Stimulated activated CD4-positive, alpha-beta T cell treated with anti-CD3 and anti-CD28 coated beads, Interleukin-2, amount 100 ng/mL, for 48 hours (primary cell): ENCODE measurements at places on chromosomes 6 and 20.

- no peak for DNase-seq
Measured at GRCh38 chr6:8383584-8383983, 51.8 kb downstream of the SLC35B3 start.

- DNase-seq: no peak
Measured at GRCh38 chr20:32473231-32474008, 111.7 kb downstream of the NOL4L start.

DNA sequence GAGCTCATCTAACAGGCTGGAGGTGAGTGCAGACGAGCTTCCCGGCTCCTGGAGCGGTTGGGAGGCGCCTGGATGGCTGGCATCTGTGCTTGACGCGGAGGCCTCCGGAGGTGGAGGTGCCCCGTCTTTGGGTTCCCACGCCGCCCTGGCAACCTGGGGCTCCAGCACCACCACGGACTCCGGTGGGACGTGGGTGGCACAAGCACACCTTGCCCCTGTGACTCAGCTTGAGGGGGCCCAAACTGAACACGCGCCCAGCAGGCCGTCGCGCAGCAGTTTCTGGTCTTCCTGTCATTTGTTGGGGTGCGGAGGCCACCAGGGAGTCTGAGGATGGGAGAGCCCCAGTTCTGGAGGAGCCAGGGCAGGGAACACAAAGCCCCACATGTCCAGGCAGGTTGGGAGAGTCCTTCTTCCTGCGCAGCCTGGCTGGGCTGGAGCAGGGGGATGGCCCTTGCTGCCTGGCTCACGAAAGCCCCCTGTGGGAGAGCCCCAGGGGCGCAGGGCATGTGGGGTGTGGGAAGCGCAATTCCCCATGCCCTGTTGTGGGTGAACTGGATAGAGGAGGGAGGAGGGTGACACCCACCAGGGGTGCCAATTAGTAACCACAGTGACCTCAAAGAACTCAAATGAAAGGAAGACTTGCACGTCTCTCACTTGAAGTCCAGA is 1378.6 kb upstream of the DEFB115 start:
- no peak for DNase-seq

GRCh38 chr6:16717275-16717942 is 43.9 kb downstream of the ATXN1 start:
- no peak for DNase-seq

GRCh38 chr20:47677635-47678453 is 107.4 kb downstream of the SULF2 start:
- DNase-seq: peak; percentile 71

- no peak for DNase-seq
Measured at GRCh38 chr6:140708441-140708840, 1334.0 kb upstream of the CITED2 start.

DNA sequence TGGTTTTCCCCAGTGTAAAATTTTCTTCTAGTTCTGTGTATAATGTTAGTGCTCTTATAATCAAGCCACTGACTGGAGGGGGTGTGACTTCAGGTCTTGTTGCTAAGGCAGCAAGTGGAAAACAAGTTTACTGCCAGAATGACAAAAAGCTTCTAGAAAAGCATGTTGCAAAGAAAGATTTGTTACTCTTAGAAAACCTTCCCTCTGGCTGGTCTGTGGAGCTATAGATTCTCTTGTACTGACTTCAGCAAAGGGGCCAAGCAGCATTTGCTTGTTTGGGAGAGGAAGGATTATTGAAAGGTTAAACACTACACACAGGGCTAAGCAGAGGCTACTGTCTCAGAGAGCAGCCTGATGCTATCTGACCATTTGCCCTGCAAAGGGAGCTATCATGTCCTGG is 288.8 kb downstream of the BTBD9 start:
- no peak for DNase-seq

DNA sequence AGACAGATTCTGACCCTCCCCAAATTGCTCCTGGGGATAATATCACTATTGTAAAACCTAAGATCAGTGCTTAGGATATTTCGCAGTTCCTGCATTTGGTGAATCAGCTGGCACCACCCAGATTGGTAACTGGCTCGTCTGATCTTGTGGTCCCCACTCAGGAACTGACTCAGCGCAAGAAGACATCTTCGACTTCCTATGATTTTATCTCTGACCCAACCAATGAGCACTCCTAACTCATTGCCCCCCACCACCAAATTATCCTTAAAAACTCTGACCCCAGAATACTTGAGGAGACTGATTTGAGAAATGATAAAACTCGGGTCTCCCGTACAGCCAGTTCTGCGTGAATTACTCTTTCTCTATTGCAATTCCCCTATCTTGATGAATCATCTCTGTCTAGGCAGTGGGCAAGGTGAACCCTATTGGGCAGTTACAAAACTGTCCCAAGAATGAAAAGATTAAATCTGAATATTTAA is 55.7 kb upstream of the PRND start:
- DNase-seq: peak; percentile 48
